ENCODE measurements at places on chromosomes 5 and 9.

DNA sequence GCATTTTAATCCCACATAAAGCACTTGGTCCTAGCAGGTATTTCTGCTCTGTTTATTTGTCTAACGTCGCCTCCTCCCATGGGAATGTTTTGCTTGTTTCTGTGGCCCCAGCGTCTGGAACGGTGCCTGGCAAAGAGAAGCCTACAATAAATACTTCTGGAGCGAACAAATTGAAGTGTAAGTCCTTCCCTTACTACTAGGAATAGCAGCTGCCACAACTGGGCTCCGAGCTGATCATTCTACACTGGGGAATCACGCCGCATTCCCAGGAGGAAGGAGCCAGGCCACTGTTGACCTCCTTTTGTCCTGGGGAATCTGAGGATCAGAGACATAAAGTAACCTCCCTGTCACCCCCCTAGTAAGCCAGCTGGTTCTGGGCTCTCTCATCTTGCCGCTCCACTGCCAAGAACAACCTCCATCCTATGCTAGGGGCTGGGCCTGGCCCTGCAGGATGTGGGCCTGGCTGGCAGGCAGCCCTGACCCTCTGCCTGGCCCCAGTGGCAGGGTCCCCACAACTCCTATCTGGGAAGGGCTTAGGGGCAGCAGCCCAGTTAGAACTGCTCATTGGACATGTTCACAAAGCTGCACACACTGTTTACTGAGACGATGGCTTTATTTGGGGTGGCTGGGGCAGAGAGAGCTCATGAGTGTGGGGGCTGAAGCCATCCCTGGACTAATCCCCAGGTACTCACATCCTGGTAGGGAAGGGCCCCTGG is 82.8 kb downstream of the GTF3C4 start:
- DNase-seq: no peak

GRCh38 chr5:133457439-133458355 is 154.6 kb downstream of the FSTL4 start:
- no peak for DNase-seq

- no peak for DNase-seq
Measured at GRCh38 chr9:116271340-116271739, 117.7 kb downstream of the PAPPA start.

DNA sequence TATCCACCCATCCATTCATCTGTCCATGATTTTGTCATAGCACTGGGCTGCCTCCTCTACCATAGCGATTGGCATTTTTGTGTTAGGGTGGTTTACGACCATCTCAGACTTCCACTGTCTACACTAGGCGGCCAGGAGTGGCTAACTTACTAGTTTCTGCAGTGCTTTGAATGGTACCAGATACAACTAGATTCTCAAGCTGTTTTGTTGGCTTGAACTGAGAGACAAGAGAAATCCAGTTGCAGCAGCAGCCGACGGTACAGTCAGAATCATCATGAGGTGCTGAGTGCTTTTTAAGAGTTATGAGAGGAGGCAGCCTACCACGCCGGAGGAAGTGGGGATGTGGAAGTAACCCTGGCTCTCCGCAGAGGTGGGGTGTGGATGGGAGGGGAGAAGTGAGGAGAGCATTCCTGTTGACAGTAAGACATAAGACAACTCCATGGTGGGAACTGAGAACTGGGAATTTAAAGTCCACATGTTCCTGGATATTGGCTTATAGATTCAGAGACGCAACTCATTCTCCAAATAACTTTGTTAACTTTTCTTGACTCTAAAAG is 27.9 kb downstream of the COL5A1 start:
- peak; percentile 28 for DNase-seq

DNA sequence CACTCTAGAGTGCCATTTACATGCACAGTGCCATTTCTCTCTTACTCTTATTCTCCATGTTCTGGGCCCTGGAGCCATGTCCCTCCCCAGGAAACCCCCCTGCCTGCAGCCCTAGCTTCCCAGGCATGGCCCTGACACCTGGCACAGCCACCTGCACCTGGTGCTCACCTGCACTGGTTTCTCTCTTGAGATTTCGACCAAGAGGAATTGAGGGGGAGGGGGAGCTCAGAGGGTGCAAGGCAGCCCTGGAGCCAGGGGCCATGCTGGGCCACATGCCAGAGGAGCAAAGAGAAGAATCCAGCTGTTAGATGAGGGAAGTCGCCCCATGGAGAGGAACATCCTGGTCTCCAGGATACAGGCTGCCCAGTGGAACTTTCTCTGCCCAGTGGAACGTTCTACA is 65.0 kb upstream of the RAPGEF1 start:
- DNase-seq: no peak

- DNase-seq: peak; percentile 51
Measured at GRCh38 chr5:151592855-151593408, 1.8 kb upstream of the FAT2 start.

- DNase-seq: no peak
Measured at GRCh38 chr9:33750839-33751339, 44.5 kb upstream of the PRSS3 start.

GRCh38 chr5:32602906-32603305 is 17.5 kb downstream of the SUB1 start:
- DNase-seq: no peak

DNA sequence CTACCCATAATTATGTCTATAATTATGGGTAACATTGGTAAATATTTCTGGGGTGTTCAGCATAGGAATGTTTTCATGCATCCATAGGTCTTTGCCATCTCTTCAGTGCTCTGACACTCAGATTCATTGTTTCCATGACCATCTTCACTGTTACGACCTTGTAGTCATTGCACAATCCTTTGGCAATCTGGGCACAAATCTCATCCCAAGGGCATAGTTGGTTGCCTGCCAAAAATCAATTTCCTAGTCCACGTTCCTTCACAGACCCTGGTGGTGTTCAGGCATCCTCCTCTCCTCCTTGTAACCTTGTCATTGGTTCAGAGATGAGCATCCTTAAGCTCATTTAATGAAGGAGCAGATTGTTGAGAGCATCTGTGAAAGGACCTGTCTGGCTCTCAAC is 1400.7 kb downstream of the CDH12 start:
- DNase-seq: no peak

GRCh38 chr9:95732802-95733688 is 142.4 kb upstream of the ERCC6L2 start:
- no peak for DNase-seq

DNA sequence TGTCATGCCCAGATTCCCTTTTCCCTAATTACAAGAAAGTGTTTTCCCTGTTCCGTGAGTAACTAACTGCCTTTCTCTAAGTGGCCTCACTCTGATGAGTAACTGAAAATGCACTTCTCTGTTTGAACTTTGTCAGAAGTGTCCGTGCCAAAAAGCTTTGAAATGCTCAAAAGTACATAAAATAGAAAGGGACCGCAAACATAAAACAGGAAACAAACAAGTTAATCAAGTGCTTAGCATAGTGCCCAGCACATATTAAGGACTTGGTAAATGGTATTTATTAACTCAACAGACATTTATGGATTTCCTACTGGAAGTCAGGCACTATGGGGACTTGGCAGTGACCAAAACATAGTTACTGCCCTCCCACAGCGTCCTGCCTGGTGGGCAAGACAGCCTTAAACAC is 22.3 kb downstream of the AQP3 start:
- no peak for DNase-seq

GRCh38 chr5:149937610-149938009 is 7.0 kb downstream of the PDE6A start:
- peak; percentile 74 for DNase-seq

DNA sequence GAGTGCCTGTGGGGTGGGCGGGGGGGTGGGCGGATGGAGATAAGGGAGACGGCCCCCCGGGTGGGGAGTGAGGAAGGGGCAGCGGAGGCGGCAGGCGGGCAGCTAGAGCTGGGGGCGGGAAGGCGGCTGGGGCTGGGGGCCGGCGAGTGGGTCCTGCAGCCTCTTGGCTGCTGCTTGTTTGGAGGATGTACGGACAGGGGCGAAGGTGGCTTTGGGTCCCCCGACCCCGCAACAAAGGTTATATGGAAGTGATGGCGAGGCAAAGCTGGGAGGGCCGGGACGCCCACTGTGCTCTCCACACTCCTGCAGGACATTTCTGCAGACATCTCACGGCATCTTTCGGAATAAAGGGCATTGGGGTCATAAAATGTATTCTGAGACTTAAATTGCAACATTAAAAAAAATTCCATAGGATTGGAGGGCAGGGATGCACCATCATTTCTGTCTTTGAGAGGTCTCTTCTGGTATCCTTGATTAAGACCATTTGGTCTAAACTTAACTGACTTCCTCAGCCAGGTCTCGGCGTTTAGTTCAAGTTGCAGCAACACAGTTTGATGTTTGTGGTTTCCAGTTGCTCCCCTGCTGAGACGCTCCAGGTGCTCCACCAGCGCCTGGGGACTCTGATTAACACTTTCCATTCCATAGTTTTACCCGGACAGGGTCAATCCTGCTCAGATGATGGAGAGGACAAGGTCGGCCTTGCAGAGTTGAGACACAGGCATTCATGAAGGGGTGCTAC is 101.6 kb upstream of the SSBP2 start:
- no peak for DNase-seq

DNA sequence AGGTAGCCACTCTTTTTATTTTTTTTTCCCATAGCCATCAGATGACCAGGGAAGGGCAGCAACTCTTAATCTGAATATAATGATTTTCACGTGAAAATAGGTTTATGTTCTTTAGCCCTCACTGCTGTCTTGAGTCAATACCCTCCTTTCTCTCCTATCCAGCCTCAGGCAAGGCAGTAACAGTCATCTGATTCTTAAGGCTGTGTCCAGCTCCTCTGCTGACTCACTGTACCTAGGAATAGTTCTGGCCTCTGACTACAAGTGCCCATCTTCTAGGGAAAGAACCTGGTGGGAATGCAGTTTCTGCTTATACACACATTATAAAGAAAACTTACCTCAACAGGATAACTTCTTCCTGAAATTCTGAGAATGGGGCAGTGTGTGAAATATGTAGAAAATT is 30.7 kb downstream of the DHX29 start:
- no peak for DNase-seq

- no peak for DNase-seq
Measured at GRCh38 chr5:22465177-22465576, 388.0 kb downstream of the CDH12 start.

- DNase-seq: peak; percentile 42
Measured at GRCh38 chr5:140239939-140240700, 62.8 kb downstream of the PFDN1 start.

- DNase-seq: no peak
Measured at GRCh38 chr5:56052735-56053134, 58.0 kb upstream of the IL6ST start.

- DNase-seq: no peak
Measured at GRCh38 chr5:98989727-98990126, 60.9 kb upstream of the CHD1 start.

GRCh38 chr5:137594717-137595116 is 95.6 kb upstream of the SPOCK1 start:
- no peak for DNase-seq

DNA sequence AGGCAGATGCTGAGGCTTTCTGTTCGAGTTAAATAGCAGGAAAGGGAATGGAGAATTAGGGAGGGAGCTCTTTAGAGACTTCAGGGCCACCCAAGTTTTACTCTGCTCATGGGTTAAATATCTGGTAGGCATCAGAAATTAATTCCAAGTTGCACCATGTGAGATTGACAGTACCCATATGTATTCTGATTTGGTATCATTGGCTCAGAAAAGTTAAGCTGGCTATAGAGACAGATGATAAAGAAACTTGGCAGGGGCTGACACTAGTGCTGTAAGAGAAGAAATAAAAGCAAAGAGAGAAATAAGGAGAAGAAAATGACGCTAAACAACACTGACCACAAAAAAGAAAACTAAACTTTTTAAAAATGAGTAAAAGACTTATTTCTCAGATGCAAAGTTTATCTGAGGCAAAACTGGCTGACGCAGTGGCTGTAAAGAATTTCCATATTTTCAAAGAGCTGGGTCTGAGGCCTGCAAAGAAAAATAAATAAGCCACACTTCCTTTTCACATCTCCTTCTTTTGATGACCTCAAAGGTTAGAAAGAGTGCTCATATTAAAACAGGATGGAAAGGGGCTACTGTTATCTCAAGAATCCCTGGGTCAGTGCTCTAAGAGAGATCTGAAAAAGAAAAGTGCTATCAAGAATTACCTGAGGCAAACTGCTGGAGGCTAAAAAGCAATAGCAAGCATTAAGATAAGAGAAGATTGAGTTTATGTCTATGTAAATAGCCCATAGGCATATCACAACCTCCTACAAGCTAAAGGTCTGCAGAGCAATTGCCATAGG is 399.0 kb upstream of the MEF2C start:
- no peak for DNase-seq

GRCh38 chr5:134051305-134051704 is 46.5 kb upstream of the VDAC1 start:
- DNase-seq: no peak

DNA sequence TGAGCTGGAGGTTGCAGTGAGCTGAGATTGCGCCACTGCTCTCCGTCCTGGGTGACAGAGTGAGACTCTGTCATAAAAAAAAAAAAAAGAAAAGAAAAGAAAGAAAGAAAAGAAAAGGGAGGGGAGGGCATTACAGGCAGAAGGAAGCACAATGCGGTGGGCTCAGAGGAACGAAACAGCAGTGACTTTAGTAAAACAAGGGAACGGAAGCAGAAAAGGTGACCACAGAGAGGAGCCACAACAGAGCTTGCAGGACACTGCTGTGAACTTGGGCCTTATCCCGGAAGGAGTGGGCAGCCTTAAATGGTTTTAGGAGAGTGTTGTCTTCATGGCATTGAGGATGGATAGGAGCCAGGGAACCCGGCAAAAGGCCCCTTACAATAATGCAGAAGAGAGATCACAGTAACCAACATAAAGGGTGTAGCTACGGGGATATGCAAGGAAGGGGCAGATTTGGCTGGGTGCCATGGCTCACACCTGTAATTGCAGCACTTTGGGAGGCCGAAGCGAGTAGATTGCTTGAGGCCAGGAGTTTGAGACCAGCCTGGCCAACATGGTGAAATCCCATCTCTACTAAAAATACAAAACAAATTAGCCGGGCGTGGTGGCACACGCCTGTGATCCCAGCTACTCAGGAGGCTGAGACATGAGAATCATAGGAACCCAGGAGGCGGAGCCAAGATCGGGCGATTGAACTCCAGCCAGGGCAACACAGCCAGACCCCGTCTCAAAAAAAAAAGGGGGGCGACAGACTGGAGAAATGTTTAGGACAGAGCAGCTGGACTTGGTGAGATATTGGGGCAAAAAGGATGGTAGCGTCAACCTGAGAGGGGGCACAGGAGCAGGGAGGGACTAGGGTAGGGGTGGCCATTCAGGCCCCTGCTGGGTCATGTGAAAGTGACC is 83.9 kb upstream of the ZBTB43 start:
- DNase-seq: no peak

- no peak for DNase-seq
Measured at GRCh38 chr5:127084656-127085055, 11.4 kb upstream of the C5orf63 start.

GRCh38 chr9:30293231-30293630 is 2091.2 kb upstream of the ACO1 start:
- DNase-seq: no peak

GRCh38 chr9:135087489-135087792 is at the start of gene OLFM1:
OLFM1 (plus strand) TSS chr9:135087668; CDS start chr9:135087990, 322 bp downstream.
- DNase-seq: no peak

- no peak for DNase-seq
Measured at GRCh38 chr5:14665949-14666348, 1.4 kb downstream of the OTULIN start.

- peak; percentile 57 for DNase-seq
Measured at GRCh38 chr9:132575005-132575609, 7.3 kb upstream of the BARHL1 start.

GRCh38 chr5:152218694-152219093 is 186.4 kb downstream of the NMUR2 start:
- no peak for DNase-seq
